ENCODE measurements at places on chromosomes 7 and 10.

GRCh38 chr7:38222481-38223096, 44.5 kb downstream of the STARD3NL start:
- peak; percentile 34 for DNase-seq

GRCh38 chr10:12656518-12657142, 307.3 kb downstream of the CAMK1D start:
- DNase-seq, result peak; percentile 18

GRCh38 chr7:119929891-119930290, 343.1 kb upstream of the KCND2 start:
- DNase-seq, result no peak

DNA sequence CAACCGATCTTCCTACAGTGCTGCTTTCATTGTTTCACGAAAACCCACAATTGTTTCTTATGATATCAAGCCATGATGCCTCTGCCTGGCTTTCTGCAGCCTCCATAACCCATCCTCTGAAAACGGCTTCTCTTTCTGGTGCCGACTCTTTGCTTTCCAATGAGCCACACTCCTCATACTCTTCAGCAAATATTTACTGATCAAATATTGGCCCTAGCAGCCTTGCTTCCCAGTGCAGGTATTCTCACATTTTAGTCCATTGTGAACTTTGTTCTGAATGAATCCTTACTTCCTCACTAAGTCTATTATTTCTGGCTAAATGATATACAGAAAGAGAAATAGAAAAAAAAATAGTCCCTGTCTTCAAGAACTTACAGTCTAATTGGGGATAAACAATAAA, 35.5 kb downstream of the LAMB1 start:
- peak; percentile 70 for DNase-seq

DNA sequence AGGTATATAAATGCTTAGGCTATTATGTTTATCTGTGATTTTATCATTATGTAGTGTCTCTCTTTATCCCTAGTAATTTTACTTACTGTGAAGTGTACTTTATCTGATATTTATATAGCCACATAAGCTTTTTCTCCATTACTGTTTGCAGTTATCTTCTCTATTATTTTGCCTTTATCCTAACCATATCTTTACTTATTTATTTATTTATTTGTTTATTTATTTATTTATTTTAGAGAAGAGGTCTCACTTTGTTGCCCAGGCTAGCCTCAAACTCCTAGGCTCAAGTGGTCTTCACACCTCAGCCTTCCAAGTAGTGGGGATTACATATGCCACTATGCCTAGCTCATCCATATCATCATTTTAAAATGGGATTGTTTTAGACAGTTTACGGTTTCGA, 331.8 kb downstream of the C7orf25 start:
- DNase-seq, result no peak

DNA sequence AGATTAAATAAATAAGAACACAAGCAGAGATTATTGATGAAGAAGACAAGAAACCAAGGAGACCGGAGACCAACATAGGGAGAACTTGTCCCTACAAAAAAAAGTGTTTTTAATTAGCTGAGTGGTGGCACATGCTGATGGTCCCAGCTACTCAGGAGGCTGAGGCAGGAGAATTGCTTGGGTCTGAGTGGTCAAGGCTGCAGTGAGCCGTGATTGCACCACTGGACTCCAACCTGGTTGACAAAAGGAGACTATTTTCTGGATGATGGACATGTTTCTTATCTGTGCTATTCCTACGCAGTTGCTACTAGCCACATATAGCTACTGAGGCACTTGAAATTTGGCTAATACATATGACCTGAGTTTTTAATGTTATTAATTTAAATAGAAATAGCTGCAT, 9.7 kb downstream of the IKZF5 start:
- DNase-seq, result no peak
